Activated B cell treated with CpG ODN at 0.5 μM for 24 hours (primary cell): ENCODE measurements at places on chromosomes 2 and 18. TPM values are rescaled to one million over a fixed set of nuclear protein-coding genes. Genes with fewer than 3 reads are reported as not detected.

The NETO1 gene
- 9.1 and 10.1 TPM in 2 replicates for total RNA-seq

The LCT gene
- not detected in 2 replicates for total RNA-seq

DNA sequence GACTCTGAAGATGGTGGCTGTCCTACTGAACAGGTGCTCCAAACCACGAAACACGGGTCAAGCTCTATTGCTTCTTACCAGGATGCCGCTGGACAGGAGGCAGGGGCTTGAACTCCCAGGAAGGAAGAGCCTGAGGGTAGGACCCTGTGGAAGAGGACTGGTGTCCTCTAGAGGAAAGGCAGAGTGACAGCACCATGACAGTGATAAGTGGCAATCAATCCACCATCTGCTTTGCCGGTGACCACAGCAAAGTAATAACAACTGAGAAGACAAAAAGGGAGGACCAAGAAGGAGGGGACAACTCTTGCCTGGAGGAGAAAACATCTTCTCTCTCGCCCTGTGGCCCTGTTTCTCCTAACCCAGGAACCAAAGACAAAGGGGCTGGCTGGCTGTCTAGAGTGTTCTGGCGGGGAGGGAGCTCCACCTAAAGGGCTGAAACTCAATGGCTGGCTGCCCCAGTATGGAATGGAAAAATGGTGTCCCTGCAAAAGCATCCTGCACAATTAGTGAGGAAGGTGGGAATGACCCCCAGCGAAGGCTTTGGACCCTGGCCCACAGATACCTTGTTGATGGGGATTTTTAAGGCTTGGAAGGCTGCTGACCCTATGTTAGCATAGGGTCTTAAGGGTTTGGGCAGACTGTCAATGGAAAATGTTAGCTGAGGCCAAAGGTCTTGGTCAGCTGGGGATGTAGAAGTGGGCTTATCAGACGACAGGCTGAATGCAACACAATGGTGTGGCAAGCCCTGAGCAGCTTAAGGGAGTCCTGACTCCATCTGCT, 35.4 kb downstream of the PROC start:
- no peak for DNase-seq

GRCh38 chr2:204356151-204356641, 189.1 kb upstream of the PARD3B start:
- DNase-seq: no peak

DNA sequence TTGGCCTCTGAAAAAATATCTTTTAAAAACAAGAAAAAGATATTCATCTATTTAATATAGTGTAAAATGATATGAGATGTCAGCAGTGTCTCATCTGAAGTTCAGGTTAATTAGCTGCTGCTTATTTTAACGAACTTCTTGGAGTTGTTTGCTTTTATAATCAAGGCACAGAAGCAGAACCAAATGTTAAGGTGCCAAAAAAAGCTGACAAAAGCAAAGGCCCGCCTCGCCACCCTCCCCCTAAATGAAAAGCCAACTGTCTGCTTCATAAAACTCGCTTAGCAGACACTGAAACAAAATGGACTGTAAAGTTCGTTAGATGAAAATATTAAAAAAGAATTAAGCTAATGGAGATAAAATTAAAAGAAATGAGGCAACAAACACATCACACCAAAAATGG, 562.6 kb downstream of the ZEB2 start:
- no peak for DNase-seq

DNA sequence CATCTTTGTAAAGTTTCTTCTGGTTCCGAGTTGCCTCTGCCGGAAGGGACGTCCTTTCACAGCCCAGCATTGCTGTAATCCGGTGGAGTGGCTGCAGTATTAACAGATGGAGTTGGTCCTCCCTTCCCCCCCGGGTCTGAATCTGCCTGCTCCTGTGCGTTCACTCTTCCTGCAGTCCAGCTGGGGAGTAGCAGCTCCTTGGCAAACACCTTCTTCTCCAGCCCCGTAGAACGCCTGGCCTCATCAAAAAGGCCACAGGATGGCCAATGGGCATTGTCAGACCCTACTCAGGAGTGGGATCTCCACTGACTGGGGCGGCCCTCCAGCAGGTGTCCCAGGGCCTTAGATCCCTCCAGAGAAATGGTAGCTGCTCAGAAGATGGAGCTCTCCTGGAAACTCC, 234.0 kb downstream of the FAM210A start:
- no peak for DNase-seq

The MAP3K19 gene
- total RNA-seq: not detected in 2 replicates

GRCh38 chr18:76472829-76473228, 22.2 kb downstream of the ZNF516 start:
- no peak for DNase-seq

The STEAP3 gene
- total RNA-seq: 1.1 and 1.2 TPM in 2 replicates
